PC-9 (cell line): ENCODE measurements at places on chromosomes 16 and 17.

DNA sequence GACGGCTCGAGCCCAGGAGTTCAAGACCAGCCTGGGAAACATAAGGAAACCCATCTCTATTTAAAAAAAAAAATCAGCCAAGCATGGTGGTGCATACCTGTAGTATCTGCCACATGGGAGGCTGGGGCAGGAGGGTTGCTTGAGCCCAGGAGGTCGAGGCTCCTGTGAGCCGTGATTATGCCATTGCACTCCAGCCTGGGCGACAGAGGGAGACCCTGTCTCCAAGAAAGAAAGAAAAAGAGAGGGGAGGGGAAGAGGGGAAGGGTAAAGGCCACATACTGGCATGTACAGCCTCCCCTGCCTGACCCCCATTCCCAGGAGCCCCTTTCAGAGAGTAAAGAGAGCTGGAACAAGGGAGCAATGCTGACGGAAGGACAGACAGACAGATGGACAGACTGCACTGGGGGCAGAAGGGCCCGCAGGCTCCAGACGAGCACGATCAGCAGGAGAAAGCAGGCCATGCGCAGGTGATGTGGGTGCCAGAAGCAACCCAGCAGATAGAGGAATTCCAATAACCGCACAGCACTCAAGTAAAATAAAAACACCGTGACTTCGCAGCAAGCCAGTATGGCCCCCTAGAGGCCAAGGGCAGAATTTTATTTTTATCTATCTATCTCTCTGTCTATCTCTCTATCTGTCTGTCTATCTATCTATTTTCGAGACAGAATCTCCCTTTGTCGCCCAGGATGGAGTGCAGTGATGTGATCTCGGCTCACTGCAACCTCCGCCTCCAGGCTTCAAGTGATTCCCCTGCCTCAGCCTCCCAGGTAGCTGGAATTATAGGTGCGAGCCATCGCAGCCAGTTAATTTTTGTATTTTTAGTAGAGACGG is 27.1 kb upstream of the SNN start:
- DNase-seq = peak; percentile 53

DNA sequence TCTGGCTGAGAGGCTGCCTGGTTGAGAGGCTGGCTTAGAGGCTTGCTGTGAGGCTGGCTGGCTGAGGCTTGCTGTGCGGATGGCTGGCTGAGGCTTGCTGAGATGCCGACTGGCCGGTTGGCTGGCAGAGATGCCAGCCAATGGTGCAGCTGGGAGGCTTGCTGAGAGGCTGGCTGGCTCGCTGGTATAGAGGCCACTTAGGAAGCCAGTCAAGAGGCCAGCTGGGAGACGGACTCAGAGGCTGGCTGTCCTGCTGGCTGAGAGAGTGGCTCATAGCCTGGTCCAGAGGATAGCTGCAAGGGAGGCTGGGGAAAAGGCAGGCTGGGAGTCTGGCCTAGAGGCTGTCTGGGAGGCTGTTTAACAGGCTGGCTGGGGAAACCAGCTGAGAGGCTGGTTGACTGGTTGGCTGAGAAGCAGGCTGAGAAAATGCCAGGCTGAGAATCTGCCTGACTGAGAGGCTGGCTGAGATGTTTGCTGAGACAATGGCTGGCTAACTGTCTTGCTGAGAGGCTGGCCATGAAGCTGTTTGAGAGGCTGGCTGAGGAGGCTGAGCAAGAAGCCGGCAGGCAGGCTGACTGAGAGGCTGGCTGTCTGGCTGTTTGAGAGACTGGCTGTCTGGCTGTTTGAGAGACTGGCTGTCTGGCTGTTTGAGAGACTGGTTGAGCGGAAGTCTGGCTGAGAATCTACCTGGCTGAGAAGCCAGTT is 37.5 kb upstream of the ACSM2B start:
- DNase-seq = no peak

DNA sequence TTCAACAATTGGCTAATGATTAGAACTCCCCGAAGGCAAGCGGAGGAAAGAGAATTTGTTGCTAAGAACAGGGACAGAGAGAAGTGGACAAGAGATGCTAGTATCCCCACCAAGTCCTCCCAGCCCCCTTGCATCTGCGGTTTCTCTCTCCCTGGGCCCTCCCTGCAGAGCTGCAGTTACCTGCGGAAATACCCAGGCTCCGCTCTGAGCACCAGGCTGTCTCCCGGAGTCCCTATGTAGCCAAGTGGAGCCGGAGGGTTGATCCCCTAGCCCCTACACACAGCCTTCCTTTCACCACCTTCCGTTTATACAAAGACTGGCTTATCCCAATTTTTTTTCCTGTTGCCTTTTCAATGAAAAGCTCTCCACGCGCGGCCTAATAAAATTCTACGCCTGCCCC is 834.4 kb downstream of the KCNJ2 start:
- DNase-seq = no peak

- DNase-seq = no peak
These were observed 101.7 kb downstream of the CHD9 start for GRCh38 chr16:53156516-53156915.

- DNase-seq = no peak
These were observed 5.6 kb downstream of the GLG1 start for GRCh38 chr16:74601126-74601871.
